ENCODE measurements at places on chromosomes 7 and 10.

- DNase-seq: no peak
Observed at GRCh38 chr10:131270461-131271190, 40.9 kb downstream of the TCERG1L start.

GRCh38 chr10:6398399-6398798 is 181.7 kb downstream of the PRKCQ start:
- DNase-seq: no peak

GRCh38 chr7:99679032-99679399 is 780 bp downstream of the CYP3A5 start:
- DNase-seq: no peak

DNA sequence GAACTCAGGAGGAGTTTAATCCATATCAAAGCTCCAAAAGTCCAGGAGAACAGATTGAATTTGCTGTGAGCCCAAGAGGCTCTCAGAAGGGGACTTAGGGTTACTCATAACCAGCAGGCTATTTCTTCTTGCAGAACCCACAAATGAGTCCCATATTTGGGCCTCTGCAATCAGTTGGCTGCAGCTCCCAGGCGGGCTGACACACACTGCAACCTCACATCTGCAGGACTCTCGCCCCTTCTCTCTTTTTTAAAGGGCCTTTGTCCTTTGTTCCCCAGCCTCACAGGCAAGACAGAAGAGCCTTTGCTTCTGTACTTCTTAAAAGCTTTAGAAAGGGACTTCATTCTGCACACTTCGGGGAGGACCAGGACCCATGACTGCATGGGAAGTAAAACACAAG is 26.7 kb downstream of the CREB3L2 start:
- no peak for DNase-seq

DNA sequence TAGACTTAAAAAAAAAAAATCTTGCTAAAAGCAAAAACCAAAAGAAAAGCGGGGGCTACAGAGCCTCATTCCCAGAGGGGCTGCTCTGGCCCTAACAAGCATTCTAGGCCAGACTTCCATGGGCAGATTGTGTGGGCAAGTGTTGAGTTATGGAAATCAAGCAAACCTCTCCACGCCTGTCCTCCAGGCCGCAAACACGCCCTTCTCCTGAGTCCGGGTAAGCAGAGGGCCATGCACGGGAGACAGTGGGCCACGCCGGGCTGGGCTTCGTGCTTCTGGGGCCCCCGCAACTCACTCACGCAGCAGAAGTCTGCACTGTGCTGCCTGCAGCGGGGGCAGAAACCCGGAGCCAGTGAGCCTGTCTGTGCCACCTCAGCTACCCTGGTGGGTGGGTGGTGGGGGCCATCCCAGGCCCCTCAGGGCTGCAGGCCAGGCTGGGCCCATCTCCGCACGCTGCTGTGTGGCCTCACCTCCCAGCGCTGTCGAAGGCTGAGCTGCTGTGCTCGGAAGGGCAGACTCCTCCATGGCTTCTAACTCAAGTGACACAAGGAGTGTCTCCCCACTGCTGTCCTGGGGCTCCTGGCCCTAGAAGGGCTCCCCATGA is 125.6 kb downstream of the FAM53B start:
- DNase-seq: no peak

- no peak for DNase-seq
Observed at GRCh38 chr7:150443793-150444540, 6.5 kb upstream of the GIMAP8 start.

- no peak for DNase-seq
Observed at GRCh38 chr7:115004121-115004520, 82.2 kb downstream of the MDFIC start.

DNA sequence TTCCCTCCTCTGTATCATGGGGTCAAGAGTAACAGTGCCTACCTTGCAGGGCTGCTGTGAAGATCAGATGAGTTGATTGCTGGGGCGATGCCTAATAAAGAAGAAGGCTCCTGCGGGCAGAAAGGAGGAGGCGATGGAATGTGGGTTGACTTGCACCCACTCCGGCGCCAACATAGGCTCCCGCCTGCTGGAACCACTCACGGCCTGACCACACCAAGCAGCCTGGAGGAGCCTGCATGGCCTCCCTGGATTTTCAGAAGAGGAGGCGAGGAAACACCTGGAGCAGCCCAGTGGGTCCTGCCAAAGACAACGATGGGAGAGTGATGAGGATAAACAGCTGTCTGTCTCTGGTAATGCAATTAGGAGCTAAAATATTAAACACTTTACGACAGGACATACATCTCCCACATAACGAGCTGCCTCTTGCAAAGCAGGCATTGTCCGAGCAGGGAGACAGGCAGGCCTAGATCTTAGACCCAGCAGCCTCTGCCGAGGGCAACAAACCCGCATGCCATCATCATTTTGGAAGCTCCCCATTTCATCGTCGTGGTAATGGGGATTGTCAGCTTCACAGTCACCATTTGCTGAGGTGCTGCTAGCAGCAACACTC is 302.9 kb upstream of the ZMIZ1 start:
- DNase-seq: no peak

DNA sequence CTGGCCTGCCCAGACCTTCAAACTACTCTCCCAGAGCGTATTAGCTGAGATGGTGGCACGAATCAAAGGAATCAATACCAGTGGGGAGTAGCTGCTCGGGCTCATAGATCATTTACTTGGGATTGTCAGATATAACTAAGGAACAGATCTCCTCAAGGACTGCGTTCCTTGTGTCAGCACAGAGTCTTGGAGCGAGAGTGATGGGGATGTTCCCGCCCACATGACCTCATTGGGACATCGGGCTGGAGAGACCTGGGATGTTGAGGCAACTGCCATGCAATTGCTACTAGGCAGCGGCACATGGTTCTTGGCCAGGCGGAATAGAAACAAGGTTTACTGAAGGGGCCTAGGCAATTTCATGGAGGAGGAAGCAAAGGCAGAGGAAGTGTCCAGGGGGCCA is 132.6 kb downstream of the FRMD4A start:
- DNase-seq: no peak

- no peak for DNase-seq
Observed at GRCh38 chr7:6618621-6619020, 3.2 kb downstream of the ZNF853 start.

GRCh38 chr10:84993251-84994035 is 665.1 kb downstream of the CCSER2 start:
- no peak for DNase-seq

DNA sequence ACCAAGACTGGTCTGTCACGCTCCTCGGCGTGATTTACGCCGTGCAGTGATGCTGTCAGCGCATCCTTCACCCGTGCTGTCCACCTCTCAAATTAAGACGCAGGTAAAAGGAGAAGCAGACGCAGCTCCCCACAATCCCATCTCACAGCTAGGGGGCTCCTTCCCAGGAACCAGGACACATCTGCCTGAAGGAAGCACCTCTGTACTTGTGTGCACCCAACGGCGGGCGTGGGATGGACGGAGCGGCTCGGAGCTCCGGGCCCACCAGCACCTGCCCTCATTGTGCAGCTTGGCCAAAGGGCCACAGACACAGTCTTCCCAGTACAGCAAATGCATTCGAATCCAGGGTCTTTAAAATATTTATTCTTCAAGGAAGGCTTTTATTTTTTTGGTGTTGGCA is 55.3 kb downstream of the STK32C start:
- DNase-seq: no peak

GRCh38 chr10:121708728-121709674 is 110.8 kb upstream of the FGFR2 start:
- no peak for DNase-seq

GRCh38 chr7:38929460-38930171 is 20.6 kb upstream of the VPS41 start:
- peak; percentile 46 for DNase-seq

DNA sequence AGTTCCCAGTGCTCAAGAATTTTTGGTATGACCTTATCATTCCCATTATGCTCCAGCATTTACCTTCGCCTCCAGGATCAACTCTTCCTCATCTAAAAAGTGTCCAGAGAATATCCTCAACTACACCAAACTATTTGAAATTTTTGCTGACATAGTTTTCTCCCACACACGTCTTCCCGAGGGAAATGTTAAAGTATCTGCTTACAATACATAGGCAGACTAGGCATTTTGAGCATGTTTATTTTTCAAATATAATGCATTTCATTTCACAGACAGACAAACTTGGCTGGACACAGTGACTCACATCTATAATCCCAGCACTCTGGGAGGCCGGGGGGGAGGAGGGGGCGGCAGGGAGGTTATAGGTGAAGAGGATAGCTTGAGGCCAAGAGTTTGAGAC is 177.1 kb upstream of the TRIM24 start:
- no peak for DNase-seq

- no peak for DNase-seq
Observed at GRCh38 chr7:139886206-139886605, 57.1 kb downstream of the TBXAS1 start.

GRCh38 chr7:131400681-131401176 is 73.1 kb downstream of the MKLN1 start:
- no peak for DNase-seq

GRCh38 chr7:152085131-152085530 is 59.7 kb downstream of the GALNT11 start:
- DNase-seq: no peak

DNA sequence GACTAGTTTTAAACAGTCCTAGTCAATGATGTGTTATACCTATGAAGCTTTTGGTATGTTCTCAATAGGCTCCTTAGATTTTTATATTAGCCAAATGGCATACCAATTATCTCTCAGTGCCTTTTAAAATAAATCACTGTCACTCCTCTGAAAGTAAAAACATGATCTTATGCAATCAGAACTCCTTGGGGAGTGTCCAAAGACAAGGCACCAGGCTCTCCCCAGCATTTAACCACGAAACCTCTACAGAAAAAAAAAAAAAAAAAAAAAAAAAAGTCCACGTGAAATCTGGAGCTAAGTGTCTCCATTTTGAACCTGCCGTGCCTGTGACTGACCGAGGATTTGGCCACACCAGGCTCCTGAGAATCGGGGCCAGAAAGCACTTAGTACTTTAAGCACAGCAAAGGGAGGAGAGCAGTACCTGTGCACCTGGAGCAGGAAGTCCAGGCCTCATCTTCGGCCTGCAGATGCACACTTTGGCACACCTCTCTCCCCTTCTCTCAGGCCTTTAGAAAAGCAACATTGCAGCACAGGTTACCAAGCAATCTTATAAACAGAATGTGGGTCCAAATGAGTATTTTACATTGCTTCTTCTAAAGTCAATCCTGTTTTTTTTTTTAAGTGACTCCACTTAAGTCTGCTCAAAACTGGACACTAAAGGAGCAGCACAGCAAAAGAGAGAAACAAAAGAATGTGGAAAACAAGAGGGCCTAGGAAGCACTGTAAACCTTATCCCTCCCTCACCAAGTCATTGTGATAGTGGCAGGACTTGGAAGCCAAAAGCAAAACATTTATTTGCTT is 1.5 kb downstream of the FAM13C start:
- no peak for DNase-seq

DNA sequence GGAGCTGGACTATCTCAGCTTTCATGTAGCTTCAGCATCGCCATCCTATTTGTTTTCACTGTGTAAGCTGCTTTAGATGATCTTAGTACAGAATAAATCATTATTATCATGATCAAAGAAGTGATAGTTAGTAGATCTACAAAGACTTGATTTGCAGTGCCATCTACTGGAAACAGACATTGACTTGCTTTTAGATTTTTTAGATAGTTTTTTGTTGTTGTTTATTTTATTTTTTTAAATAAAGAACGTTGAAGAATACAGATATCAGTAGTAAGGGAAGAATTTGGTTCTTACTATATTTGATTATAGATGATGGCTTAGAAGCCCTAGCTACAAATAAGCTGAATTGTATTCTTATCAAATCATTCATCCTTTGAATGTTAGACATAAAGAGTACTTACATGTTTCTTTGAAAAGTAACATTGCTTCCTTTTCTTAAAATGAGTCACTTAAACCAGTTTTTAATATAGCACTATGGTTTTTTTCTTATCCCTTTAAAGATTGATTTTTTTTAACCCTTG is 6.3 kb upstream of the SFMBT2 start:
- no peak for DNase-seq

GRCh38 chr7:47428052-47428767 is 153.7 kb downstream of the TNS3 start:
- no peak for DNase-seq

DNA sequence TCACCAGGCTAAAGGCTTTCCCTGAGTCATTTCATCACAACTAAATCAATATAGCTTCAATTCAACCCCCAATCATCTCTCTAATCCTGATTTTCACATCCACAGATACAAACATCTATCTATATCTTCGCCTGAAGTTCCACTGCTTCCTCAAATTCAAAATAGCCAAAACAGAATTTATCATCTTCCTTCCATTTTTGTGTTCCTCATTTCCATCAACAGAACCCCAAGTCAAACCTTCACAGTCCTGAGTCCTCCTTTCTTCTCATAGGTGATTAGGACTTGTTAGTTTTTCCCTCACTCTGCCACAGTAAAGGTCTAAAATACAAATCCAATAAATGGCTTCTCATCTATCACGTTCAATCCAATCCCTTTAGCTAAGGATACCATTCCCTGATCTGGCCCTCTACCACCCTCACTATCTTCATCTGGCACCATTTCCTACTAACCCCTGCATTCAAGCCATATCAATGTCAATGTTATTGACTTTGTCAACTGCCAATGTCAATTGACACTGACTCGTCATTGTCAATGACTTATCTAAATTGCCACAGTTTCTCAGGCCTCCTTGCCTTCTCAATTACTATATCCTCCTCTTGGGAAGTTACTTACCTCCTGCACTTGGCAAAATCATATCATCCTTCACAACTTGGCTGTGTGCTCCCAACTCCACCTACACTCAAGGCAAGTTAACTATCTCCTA is 2.6 kb downstream of the HYCC1 start:
- no peak for DNase-seq

DNA sequence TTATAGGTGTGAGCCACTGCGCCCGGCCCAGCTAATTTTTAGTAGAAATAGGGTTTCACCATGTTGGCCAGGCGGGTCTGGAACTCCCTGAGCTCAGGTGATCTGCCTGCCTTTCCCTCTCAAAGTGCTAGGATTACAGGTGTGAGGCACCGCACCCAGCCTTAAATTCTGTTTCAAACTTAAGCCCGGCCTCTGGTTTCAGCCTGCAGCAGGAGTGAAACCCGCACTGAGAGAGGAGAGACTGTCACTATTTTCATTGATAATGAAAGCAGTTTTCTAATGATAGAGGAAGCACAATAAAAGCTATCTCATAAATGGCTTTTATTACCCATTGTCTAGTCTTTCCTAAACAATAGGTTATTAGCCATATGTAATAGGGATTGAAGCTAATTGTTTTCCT is 415.5 kb downstream of the GALNT17 start:
- no peak for DNase-seq

All from NCI-H187 treated with DMSO at 0.1 percent for 48 hours (cell line).